Stimulated activated CD4-positive, alpha-beta T cell treated with anti-CD3 and anti-CD28 coated beads, Interleukin-4, amount 100 ng/mL, for 48 hours (primary cell): ENCODE measurements at places on chromosomes 1 and 21.

GRCh38 chr1:183327434-183328290 lies 90.5 kb downstream of the NMNAT2 start:
- no peak for DNase-seq

DNA sequence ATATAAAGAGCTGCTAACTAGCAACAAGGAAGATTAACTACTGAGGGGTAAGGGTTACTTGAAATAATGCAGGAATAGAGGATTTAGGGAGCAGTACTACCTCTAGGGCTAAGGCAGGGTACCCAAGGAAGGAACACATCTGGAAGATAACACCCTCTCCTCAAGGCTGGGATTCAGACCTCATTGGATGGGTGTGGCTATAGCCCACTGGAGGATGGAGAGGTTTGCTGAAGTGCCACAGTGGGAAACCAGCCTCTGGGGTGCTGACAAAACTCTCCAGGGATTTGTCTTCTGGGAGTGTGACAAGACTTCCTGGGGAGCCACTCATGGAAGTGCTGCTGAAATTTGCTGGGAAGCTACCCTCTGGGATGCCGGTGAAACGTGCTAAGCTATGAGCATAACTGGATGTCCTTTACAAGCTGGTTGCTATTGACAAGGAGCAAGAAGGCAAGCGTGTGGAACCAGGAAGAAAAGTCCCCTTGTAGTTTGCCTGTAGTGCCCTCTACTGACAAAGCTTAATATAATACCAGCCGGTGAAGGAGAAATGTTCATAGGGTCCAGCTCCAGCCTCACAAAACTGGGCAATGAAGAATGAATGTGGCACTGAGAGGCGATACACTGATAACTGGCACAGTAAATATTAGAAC lies 122.8 kb upstream of the USP24 start:
- peak; percentile 6 for DNase-seq

- DNase-seq = no peak
Observed at GRCh38 chr1:160629286-160630210, 17.3 kb downstream of the SLAMF1 start.

DNA sequence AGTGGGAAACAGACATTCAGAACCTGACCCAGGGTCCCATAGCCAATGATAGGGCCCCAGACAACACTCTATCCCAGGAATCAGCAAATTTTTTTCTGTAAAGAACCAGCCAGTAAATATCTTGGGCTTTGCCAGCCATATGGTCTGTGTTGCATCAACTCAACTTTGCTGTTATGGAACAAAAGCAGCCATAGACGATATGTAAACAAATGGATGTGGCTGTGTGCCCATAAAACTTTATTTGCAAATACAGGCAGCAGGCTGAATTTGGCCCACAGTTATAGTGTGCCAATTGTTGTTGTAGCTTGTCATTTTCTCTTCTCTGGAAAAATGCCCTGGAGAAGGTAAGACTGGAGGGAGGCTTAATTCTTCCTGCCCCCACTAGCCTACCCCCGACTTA lies 431.1 kb upstream of the VAMP3 start:
- no peak for DNase-seq

DNA sequence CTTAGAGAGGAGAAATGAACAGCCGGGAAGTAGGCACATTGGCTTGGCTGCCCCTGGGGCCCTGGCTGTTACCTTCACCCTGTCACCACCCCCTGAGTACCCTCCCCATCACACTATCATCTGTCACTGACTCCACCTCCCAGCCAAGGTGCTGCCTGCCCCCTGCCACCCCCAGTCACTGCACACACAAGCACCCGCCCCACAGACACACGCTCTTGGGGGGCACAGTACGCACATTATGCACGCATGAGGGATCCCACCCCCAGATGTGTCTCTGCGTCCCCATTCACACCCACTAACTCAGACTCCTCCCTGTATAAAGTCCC lies 223.3 kb downstream of the PTPRU start:
- no peak for DNase-seq

GRCh38 chr1:157596384-157596783 lies 1.5 kb downstream of the FCRL4 start:
- no peak for DNase-seq

DNA sequence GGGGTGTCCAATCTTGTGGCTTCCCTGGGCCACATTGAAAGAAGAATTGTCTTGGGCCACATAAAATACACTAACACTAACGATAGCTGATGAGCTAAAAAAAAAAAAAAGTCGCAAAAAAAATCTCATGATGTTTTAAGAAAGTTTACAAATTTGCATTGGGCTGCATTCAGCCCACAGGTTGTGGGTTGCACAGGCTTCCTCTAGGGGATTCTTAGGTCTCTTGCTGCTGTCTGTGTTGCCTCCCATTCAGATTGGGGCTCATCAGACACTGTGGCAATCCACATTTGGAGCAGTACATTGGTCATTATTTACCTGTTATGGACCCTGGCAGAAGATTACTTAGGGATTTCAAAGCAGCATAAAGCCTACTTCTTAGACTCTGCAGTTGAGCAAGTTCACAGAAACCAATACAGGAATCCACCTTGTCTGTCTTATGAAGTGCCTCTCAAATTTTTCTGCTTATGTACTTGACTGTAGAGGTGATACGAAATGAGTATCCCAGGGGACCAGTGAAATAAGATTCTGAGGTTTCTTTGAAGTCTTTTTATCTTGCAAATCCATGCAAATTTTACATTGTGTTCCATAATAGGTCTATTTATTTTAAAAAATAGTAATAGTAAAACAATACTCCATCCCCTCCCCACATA lies 205.5 kb downstream of the RPS6KC1 start:
- no peak for DNase-seq

GRCh38 chr1:117339866-117340700 lies 27.2 kb upstream of the MAN1A2 start:
- no peak for DNase-seq

GRCh38 chr1:159941591-159942560 lies 3.5 kb downstream of the IGSF9 start:
- DNase-seq = no peak

- DNase-seq = peak; percentile 42
Observed at GRCh38 chr1:110674337-110675059, at the start of gene KCNA3. TSS of gene KCNA3 (minus strand) at chr1:110674940. CDS start at chr1:110674809, 131 bp downstream.

DNA sequence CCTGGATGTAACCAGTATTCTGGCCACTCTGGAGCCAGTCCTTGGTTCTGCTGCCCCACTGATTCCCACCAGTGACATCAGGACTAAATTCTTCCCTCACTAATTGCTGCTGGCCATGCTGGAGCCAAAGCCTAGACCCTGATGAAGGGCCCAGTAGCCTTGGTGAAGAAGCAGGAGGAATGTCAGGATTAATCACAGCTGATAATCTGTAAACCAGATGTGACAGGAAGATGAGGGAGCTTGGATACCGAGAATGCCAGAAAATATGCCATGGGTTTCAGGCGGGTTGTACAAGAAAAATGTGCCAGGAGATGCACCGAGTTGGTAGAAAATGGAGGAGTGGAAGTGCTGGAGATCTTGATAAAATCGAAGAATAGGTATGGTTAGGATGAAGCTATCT lies 119.0 kb upstream of the PPP2R5A start:
- DNase-seq = no peak

DNA sequence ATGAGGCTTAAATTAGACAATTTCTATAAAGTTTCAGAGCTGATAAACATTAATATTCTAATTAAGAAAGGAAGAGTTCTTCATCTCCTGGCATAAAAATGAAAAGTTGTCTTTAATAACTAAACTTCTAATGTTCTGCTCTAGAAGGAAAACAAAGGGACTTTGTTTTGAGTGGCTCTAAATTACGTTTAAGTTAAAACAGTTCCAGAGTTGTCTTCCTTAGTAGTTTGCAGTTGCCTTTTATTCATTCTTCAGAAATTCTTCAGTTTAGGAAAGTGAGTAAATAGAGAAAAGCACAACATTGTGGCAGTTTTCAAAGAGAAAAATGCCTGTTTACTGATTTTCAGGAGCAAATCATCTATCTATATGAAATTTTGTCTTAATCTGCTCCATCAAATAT lies 86.9 kb downstream of the TTC3 start:
- DNase-seq = no peak

DNA sequence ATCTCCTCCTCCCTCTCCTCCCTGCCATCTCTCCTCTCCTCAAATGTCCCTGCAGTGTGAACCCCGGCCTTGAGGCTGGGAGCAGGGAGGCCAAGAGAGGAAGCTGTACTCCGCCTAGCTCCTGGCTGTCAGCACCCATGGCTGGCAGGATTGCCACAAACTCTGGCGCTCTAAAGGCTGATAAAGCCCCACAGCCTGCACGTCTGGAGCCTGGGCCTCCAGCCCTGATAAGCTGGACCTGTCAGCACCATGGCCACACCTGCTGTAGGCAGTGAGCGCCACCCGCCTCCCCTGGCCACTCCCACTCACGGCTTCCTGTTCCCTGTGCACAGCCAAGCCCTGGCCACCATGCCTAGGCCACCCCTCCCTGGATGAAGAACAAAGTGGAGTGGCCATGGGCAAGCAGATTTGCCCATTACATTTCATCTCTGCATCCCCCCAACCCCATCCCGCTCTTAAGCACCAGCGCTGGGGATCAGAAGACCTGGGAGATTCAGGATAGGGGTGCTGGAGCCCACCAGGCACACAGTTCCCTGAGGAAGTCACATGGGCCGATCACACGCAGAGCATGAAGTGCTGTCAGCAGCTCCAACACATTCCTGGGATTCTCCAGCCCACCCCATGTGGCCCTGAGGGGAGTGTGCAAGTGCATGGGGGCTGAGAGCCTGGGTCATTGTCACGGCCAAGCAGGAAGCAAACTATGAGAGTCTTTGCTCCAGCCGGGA lies 24.2 kb upstream of the NPPB start:
- no peak for DNase-seq

GRCh38 chr1:19312782-19313635 lies 883 bp downstream of the SLC66A1 start:
- no peak for DNase-seq

- DNase-seq = no peak
Observed at GRCh38 chr1:51600529-51600928, 16.4 kb upstream of the OSBPL9 start.

DNA sequence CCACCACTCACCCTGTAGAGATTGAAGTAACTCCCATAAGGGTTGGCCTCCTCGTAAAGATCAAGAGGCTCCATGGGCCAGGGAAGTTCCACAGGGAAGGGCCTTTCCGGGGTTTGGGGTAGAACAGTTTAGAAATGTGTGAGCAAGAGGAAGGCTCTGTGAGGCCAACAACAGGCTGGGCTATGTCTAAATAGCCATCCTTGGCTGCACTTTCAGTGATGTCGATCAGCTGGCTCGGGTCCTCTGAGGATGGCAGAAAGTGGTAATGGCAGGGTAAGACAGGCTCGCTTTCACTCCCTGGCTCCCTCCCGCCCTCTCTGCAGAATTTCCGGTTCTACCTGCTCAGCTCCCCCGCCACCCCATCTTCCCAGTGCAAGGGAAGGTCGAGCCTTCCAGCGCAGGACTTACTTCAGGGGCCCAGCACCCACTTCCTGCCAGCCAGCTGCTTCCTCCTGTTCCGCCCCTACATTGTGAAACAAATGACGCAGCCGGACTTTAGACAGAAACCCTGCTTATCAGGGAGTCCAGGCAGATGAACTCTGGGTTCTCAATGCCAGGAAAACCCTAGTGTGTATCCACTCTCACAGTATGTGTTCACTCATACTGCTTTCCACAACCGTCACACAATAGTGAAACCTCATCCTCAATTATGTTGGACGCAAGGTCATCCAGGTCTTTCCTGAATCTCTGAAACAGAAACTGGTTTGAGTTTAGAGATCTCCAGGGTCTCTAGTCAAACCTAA lies 7.3 kb downstream of the F11R start:
- peak; percentile 55 for DNase-seq
